ENCODE measurements at places on chromosomes 11 and 22.

- DNase-seq, result no peak
Observed at GRCh38 chr22:45438336-45438735, 24.8 kb downstream of the RIBC2 start.

- no peak for DNase-seq
Observed at GRCh38 chr11:125176866-125177265, 12.3 kb downstream of the PKNOX2 start.

- no peak for DNase-seq
Observed at GRCh38 chr11:62125881-62126280, 2.1 kb downstream of the INCENP start.

DNA sequence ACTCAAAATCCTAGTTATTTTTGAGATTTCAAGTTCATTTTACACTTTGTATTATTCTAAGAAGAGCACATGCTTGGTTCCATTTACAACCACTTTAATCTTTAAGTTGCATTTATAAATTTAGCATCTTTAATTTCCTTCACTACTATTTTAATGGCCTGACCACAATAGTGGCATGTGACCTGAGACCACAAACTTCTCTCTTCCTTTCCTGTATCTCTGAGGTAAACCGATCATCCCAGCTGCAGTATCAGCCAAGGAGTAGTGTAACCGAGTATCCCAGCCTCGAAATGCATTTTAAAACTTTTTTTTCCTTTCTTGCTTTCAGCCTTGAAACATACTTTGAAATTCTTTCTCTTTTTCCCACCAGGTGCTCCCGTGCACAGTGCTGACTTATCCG is 28.7 kb upstream of the CBX6 start:
- DNase-seq, result no peak

GRCh38 chr11:72642043-72642883 is 32.0 kb downstream of the PDE2A start:
- no peak for DNase-seq

DNA sequence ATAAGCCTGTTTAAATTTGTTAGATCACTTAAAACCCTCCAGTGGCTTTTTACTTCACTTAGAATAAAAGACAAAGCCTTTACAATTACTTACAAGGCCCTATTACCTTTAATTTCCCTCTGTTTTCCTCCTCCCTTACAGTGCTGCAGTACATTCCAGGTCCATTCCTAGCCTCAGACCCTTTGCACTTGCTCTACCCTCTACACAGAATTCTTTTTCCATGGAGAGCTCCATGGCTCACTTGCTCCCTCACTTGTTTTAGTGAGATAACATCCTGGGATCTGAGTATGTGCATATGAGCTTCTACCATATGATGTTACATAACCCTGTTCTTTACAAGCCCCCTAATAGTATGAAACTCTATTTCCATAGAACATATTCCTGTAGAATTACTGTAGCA is 24.4 kb downstream of the ZNF214 start:
- no peak for DNase-seq

DNA sequence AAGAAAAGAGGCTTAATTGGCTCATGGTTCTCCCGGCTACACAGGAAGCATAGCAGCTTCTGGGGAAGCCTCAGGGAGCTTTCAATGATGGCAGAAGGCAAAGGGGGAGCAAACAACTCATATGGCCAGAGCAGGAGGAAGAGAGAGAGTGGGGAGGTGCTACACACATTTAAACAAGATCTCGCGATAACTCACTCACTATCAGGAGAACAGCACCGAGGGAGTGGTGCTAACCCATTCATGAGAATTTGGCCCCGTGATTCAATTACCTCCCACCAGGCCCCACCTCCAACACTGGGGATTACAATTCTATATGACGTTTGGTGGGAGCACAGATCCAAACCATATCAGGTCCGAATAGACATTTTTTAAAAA is 41.7 kb upstream of the APLNR start:
- no peak for DNase-seq

- peak; percentile 21 for DNase-seq
Observed at GRCh38 chr22:49975543-49976389, 15.2 kb downstream of the PIM3 start.

DNA sequence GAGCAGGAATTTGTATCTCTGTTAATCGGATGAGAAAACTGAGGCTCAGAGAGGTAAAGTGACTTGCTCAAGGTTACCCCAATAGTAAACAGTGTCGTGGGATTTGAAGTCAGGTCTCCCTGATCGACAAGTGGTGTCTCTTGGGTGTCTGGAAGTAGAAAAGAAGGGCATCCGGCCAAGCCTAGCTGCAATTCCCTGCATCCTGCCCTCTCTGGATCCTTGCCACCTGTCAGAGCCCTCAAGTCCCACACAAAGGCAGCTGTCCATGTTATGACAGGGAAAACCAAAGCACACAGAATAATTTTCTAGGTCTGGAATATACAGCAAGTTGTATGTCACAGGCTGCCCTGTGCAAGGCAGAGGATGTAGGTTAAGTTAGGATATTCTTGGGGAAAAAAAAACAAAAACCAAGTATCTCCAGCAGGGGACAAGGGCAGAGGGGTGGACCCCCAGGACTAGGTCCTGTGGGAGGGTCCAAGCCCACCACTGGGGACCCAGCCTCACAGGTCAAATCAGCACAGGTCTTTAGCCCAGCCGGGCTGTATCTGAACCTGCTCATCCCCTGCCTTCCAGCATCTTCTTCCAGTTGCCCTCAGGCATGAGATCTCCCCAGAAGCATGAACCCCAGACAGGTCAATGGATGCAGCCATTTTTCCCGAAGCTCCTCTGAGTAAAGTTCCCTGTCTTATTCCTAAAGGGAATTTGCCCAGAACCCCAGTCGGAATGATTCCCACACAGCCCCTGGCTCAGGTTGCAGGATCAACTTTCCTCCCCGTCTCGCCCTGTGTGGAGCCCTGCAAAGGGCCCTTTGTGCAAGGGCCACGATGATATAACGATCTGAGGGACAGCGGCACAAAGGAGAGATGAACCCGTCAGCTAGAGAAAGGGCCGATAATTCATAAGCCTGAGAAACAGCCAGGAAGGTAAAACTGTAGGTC is 15.0 kb downstream of the USH1C start:
- DNase-seq, result no peak

DNA sequence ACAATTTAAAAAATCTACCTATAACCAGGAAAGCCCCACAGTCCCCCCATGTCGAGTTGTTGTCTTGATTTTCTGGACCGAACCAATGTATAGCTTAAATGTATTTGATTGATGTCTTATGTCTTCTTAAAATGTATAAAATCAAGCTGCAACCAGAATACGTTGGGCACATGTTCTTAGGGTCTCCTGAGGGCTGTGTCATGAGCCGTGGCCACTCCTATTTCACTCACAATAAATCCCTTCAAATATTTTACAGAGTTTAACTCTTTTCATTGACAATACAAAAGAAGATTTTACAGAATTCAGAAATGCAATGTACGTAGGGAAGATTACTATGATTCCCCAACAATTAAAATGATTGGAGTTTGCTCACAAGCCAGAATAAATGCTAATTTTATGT is 428.7 kb upstream of the RAG2 start:
- DNase-seq, result no peak

GRCh38 chr11:119344291-119345010 is 2.1 kb downstream of the MFRP start:
- no peak for DNase-seq

- DNase-seq, result no peak
Observed at GRCh38 chr22:36625102-36625501, 78.5 kb downstream of the CACNG2 start.

DNA sequence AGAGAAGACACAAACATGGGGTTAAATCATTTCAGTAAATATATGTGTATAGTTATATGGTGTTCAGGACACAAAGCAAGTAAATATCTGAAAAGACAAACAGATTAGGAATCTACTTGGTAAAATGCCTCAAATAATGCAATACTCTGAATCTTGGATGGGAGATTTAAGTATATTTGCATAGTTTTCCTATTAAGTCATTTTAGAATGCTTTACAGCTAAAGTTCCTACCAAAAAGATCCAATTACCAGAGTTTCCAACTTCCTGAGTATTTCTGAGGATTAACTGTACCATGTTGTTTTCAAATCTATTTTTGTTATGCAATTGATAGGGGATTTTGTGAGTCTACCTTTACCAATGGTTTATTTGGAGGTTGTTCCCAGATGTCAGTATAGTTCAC is 424.4 kb upstream of the CCDC179 start:
- no peak for DNase-seq

DNA sequence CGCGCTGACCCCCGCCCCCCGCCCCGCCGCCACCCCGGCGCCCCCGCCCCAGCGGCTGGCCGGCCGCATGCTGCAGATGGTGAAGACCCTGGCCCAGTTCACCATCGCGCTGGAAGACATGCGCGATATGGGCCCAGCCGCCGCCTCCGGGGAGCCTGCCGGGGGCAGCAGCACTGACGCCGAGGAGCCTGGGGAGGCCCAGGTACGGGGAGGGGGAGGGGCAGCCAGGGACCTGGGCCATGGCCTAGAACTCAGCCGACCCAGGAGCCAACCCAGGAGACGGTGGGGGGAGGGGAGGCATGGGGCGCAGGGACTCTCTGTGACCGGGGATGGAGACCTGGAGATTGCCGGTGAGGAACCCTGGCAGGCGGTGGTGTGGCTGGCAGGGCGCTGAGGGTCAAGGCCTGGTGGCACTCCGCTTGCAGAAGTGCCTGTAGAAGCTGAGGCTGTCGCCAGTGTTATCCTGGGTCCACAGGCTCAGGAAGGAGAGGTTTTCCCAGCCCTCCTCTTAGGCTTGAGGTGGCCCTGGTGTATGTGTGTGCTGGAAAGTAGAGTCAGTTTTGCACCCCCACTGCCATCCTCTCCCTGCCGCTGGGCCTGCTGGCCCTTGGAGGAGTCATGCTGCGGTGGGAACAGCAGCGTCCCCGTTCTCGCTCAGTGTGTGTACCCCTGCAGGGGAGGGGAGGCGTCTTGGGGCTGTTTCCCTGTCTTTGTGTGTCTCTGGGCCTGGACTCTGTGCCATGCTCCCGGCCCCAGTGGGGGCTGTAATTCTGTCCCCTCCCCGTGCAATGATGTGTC is 32.9 kb upstream of the RELT start:
- no peak for DNase-seq

DNA sequence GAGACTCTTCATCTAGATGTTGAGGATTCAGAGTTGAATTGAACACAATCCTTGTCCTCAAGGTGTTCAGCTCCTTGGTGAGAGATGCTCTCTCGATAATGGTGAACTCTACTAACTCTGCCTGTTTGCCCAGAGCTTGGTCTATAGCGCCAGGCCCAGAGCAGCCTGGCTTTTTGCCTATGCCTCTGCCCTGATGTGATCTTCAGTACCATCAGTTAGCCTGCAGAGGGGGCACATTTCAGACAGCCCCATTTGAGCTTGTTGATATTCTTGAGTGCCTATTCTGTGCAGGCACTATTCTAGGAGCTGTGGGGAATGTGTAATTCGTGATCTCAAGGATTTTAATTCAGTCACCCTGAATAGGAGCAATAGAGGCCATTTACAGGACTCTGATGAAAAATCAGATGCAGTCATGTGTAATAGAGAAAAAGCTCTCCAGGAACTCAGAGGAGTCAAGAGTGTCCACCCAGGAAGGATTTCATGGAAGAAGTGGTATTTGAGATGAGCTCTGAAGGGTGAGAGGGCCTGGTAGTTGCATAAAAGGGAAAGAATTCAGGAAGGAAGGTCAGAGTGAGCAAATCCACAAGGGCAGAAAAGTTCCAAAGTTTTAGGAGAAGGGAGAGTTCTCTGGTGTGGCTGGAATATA is 19.3 kb downstream of the GTPBP1 start:
- no peak for DNase-seq

- no peak for DNase-seq
Observed at GRCh38 chr11:8403310-8403709, 139.6 kb upstream of the LMO1 start.

GRCh38 chr22:39949964-39950737 is 10.0 kb upstream of the TMA7B start:
- DNase-seq, result no peak

DNA sequence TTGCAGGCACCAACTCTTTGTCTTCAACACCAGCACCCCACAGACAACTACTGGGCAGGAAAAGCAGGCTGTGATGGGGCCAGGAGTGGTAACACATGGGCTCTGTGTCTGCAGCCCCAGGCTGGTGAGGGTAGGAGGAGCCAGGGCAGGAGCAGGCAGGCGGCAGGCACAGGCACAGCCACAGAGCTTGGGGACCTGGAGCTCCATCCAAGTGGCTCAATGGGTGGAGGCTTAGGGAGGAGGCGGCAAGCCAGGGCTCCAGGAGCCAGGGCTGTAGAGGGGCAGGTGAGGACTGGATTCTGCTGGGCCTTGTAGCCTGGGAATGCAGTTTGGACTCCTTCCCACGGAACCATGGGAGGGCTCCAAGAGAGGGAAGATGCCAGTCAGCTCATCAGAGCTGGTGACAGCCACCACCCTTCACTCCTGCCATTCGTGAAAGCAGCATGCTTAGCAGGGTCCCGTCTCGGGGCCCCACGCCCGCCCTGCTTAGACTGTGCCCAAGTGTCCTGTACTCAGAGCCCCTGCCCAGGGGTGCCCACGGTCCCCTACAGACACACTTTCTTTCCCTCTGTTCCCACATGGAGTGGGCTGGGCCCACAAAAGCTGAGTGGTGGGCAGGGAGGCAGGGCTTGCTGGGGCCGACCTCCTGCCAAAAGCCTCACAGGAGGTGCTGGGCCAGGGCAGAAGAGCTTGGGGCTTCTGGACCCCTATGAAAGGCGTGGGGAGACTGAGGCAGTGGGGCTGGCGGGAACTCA is 12.4 kb downstream of the TTC38 start:
- no peak for DNase-seq

DNA sequence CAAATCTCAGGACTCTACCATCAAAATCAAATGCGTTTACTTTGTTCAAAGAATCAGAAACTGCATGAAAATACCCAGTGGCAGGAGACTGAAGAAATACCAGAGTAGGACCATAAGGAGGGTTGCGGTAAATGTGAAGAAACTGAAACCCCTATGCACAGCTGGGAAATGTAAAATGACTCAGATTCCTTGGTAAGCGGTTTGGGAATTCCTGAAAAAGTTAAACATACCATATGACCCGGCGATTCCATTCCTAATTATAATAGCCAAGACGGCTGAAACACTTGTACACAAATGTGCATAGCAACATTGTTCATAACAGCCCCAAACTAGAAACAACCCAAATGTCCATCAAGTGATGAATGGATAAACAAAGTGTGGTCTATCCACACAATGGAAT is 114.1 kb upstream of the GRAMD1B start:
- DNase-seq, result no peak

DNA sequence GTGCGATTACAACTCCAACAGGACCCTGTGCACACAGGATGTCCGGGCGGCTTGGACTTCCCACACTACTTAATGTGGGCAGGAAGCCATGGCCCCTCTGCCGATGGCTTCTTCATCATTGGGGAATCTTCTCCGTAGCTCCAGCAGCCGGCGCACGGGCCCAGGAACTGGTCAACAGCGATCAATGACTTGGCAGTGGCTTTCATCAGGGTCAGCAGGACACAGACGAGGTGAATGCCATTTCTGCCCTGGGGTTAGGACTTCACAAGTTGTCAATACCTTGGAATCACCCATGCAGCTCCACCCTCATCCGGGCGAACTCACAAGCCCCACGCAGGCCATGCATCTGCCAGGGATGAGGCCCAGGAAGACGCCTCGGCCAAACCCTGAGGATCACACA is 645.7 kb downstream of the BRD1 start:
- no peak for DNase-seq

- DNase-seq, result no peak
Observed at GRCh38 chr11:12927221-12927620, 81.9 kb upstream of the RASSF10 start.

- DNase-seq, result no peak
Observed at GRCh38 chr11:111954154-111954553, 17.0 kb downstream of the DIXDC1 start.

GRCh38 chr11:105110688-105111030 is 28.9 kb downstream of the CARD18 start:
- DNase-seq, result no peak

All from NCI-H1930 (cell line).